WTC11 (cell line): ENCODE measurements at places on chromosomes 3 and 15. TPM values are rescaled to one million over a fixed set of nuclear protein-coding genes. Genes with fewer than 3 reads are reported as not detected.

- no peak for DNase-seq
These were observed 93.1 kb upstream of the RPL32 start for GRCh38 chr3:12934431-12934830.

NR1I2 gene
- total RNA-seq: 1.7 to 2.8 TPM (median 2.7 TPM) in 3 replicates

DNA sequence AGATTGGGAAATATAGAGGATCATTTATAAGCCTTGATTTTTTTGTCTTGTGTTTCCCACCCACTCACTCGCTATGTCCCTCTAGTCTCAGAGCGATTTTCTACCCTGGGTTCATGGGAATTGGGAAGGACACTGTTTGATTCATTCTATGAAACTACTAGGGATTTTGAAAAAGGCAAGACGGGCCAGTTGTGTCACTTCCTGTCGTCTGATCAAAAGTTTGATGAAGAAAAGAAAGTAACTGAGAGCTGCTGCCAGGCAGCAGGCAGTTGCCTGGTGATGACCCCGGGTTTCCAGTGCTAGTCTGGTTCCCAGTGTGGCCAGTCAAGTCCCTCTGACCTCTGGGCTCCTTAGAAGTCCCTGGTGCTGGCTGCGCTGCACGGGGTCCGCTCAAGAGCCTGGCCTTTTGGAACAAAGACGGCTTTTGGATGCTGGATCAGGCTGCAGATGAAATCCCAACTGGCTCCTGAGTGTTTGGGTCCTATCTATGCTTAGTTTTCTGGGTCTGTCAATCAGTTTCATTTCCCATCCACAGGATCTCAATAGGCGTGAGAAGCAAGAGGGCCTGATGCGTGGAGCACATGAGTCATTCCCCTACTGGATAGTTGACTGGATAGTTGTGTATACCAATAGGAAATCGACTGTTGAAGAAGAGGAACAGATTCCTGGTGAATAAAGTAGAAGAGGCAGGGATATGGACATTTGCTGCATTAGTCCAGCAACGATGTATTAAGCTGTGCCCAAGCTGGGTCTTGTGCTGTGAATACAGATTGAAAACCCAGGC is 89.7 kb downstream of the EEFSEC start:
- DNase-seq: no peak

CCDC39 gene
- 0.44 to 0.98 TPM in 2 of 3 replicates, not detected in the other for total RNA-seq

DNA sequence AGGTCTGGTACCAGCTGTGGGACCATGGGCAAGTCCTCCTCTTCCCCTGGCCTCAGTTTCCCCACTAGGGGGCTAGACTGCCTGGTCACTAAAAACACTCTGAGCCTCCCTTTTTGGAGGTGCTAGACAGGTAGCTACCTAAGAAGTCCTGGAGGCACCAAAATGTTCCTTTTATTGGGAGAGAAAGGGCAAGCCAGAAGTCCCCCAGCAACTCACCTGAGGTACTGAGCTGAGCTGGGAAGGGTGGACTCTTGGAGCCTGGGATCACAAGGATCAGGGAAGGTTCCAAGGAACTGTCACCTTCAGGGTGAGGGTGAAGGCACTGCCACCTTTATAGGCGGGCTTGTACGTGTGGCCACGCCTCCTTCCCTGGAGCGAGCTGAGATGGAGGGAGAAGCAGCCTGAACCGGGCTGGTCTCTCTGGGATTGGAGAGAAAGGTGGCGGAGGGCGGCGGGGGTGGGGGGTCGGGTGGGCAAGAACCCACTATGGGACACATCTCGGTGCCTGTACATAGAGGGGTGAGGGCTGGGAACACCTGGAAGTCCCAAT is at the start of gene CYP1A1:
CYP1A1 (minus strand) TSS at position 304 of the 550 bp plus-strand sequence. CDS start 2,431 bp downstream, outside the sequence.
- peak; percentile 62 for DNase-seq

DNA sequence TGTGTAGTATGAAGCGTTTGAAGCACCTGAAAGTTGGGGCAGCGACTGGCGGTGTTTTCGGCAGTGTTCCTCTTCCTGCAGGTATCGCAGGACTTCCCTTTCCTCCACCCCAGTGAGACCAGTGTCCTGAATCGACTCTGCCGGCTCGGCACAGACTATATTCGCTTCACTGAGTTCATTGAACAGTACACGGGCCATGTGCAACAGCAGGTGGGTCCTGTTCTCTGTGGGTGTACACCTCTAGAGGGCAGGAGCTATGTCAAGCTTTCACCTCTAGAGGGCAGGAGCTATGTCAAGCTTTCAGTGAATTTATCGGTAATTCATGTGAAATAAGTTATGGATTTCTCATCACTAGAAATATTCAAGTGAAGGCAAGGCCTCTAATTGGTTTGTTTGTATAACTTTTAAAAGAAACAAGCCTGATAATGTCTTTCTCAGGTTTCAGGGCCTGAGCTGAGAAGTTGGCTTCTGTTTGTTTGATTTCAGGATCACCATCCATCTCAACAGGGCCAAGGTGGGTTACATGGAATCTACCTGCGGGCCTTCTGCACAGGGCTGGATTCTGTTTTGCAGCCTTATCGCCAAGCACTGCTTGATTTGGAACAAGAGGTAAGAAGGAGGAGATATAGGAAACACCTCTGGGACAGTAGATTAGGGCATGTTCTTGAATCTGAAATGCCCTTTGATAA is 5.3 kb downstream of the TUBGCP4 start:
- peak; percentile 39 for DNase-seq

GRCh38 chr3:151620071-151620470 is 113.7 kb upstream of the AADACL2 start:
- no peak for DNase-seq

- no peak for DNase-seq
These were observed at the start of gene GRIP2 for GRCh38 chr3:14539742-14540491. GRIP2 (minus strand) TSS chr3:14540342; CDS start chr3:14540308, 34 bp downstream.

LYZL4 gene
- total RNA-seq: not detected in 3 replicates

DNA sequence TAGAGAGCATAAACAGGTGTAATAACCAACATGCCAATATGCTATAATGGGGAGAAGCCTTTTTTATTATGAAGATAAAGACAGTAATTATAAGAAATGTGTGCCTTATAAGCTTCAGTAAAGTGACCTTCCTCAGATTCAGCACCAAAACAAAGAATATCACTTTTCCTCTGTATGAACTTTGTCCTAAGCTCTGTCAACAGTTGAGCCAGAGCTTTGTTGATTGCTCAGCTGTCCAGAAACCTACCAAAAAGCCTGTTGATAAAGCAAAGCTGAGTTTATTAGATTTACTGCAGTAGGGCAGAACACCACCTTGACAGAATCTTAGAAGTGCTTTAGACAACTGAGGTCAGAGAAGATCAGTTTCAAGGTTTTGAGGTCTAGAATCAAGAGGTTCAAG is 635.3 kb downstream of the EDEM1 start:
- DNase-seq: no peak

DNA sequence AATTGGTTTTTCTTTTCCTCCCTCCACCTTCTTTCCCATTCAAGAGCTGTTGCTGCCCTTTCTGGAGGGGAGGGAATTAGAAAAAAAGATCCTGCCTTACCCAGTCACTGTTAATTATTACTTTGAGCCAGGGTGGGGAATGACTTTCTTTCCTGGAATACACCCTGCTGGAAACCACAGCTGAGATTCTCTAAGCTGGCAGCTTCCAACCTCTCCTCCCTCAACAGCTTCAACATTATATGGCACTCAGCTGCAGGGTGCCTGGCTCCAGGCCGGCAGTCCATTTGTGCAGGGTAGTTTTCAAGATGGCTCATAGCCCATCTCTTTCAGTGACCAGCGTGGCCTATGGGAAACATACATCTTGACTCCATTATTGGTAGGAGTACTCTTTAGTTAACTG is 105.8 kb downstream of the UBE3A start:
- DNase-seq: no peak

DNA sequence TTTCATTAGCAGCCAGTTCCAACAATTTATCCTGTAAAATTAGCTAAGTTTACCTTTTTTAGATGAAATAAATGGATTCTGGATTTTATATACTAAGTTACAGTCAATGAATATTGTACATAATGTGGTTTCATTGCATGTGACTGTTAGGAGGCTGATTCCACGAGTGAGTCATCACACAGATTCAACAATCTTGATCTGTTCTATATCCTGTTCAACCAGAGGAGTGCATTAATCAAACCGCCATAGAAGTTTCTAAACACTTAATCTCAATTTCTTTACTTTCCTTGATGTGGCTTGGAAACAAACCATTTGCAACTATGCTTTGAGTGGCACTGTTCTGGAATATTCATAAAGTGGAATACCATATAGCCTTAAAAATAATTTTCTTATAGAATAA is 15.3 kb downstream of the DNAJC13 start:
- DNase-seq: no peak

GRCh38 chr3:197432384-197433127 is 123.2 kb downstream of the BDH1 start:
- DNase-seq: no peak

DNA sequence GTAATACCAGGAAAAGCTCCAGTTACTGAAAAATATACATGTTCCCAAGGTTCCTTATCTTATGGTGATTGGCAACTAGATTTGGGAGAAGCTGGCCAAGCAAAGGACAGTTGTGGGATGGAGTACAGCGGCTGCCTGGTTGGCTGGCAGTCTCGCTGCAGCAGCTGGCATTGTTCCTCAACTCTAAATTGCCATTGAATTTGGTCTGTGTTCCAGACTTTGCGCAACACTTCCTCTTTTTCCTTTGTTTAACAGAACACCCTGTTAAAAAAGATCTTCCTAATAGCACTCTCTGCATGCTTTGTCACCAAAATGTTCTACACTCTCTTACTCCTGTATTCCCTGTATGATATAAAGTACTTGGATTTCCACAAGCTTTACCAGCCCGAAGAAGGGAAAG is 420.6 kb upstream of the RBMS3 start:
- no peak for DNase-seq

KBTBD8 gene
- 14.5 to 15.7 TPM (median 15.0 TPM) in 3 replicates for total RNA-seq

DNA sequence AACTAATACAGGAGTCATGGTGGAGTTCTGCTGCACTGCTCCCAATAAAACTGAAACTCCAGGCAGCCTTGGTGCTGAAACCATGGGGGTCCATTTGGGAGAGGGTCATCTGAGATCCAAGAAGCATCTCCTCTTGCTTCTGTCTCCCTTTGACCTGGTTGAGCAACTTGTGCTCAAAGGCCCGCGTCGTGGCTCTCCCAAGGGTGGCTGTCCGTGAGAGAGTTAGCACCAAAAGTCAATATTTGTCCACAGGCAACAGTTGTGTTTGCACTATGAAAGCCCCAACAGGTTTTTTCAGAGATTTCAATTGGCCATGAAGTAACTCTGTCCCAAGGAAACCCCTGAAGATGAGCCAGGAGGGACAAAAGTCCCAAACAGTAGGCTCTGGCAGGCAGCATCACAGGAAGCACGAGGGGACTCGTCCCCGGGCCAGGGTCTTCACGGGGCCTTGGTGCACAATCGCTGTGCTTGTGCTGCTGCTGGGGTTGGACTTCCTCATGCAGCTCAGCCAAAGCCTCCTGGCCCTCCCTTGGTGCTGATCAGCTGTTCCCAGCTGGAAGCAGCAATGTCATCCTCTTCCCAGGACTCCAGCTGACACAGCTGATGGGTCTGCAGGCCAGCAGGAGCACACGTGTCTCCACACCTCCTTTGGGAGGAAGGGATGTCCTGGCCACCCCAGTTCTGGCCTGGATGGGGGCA is 39.4 kb upstream of the WNT5A start:
- no peak for DNase-seq

DNA sequence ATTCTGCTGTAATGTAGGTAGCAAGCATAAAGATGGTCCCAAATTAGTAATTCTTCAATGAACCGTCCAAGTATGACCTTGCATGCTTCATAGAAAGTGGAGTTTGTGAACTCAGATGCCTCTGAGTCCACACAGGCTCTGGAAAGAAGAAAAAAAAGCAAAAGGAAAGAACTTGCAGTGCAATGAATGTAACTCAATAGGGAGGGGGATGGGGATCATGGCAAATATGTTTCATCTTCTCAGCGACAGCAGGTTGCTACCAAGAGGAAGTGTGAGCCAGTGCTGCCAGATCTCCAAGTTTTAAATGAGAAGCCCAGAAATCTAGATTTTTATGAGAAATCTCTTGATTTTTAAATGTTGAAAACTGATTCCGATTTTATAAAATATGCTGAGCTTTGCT is 50.3 kb downstream of the IL20RB start:
- no peak for DNase-seq

MFN1 gene
- total RNA-seq: 40.7 to 46.6 TPM (median 42.7 TPM) in 3 replicates

- DNase-seq: no peak
These were observed 131.0 kb upstream of the KLHL25 start for GRCh38 chr15:85925649-85926237.

DNA sequence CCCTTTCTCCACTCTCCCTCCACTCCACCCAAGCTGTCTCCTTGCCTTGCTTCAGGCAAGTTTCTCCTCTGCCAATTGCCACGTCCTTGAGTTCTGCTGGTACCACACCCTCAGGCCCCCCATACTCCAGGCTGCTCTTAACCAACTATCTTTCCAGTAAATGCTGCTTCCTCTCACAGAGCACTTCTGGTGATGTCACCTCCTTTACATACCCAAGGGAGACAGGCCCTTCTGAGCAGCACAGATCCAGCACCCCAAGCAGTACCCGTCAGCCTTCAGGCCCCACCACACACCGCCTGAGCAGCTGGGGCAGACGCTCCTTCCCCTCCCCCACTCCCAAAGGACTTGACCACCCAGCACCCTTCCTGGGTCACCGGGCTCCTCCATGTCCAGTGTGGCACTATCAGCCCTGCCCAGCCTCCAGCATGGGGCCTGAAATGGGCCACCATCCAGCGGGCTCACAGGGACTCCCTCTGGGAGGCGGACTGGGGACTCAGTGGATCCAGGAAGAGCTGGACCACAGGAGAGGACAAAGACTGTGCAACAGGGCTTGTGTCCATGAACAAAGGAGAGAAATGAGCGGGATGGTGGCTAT is 50.2 kb downstream of the KLF15 start:
- no peak for DNase-seq

GRCh38 chr3:188578576-188579363 is 424.8 kb downstream of the LPP start:
- DNase-seq: no peak

MAGEL2 gene
- 10.7 to 12.4 TPM (median 11.2 TPM) in 3 replicates for total RNA-seq

SLC9A9 gene
- total RNA-seq: 1.2 TPM in 3 replicates

GRCh38 chr3:30996467-30996866 is 102.0 kb upstream of the GADL1 start:
- peak; percentile 14 for DNase-seq

SV2B gene
- 0.64 to 1.4 TPM (median 0.82 TPM) in 3 replicates for total RNA-seq

TM4SF18 gene
- total RNA-seq: 1.6 to 2.4 TPM (median 2.2 TPM) in 3 replicates

GRCh38 chr3:133843634-133844033 is 38.0 kb downstream of the SRPRB start:
- DNase-seq: no peak

DNA sequence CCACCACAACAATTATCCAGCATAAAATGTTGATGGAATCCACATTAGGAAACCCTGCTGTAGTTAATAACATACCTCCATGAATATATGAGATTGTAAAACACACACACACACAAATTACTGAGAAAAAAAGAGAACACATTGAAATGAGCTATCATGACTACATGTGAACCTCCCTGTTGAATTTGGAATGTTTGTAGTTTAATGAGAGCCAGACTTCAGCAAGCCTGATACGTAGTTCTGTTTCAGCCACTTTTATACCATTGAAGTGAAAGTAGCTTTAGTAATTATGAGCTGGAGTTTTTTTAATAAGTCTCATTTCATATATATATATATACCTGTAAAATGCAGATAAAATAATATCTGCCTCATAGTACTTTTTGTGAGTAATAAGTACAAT is 1146.4 kb downstream of the NAALADL2 start:
- no peak for DNase-seq

VGLL3 gene
- total RNA-seq: 6.1 to 10.4 TPM (median 6.9 TPM) in 3 replicates

NCEH1 gene
- total RNA-seq: 2.6 to 4.5 TPM (median 3.3 TPM) in 3 replicates

GRCh38 chr3:85535517-85535916 is 576.7 kb downstream of the CADM2 start:
- no peak for DNase-seq
